Activated CD4-positive, alpha-beta T cell treated with anti-CD3 and anti-CD28 coated beads, Interleukin-2, Interleukin-4, amounts not matched to agents 100 ng/mL and 50 ng/mL, durations not matched to agents 16 hours and 8 hours (primary cell): ENCODE measurements at places on chromosomes 16 and 17.

DNA sequence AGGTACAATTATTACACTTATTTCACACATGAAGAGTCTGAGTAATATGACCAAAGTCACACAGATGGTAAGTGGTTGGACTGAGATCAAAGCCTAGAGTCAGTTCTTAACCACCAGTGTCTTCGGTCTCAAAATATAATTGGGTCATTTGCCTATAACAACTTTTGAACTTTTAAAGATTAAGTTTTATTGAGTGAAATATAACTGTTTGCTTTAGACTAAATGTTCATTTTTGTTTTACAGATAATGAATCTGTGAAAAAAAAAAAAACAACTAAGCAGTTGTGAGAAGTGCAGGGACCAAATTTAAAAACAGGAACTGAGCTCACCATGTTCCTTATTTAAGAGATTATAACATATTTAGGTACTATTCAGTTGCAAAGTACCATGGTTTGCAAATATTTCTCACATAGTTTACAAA is 150.1 kb downstream of the ITFG1 start:
- no peak for DNase-seq

DNA sequence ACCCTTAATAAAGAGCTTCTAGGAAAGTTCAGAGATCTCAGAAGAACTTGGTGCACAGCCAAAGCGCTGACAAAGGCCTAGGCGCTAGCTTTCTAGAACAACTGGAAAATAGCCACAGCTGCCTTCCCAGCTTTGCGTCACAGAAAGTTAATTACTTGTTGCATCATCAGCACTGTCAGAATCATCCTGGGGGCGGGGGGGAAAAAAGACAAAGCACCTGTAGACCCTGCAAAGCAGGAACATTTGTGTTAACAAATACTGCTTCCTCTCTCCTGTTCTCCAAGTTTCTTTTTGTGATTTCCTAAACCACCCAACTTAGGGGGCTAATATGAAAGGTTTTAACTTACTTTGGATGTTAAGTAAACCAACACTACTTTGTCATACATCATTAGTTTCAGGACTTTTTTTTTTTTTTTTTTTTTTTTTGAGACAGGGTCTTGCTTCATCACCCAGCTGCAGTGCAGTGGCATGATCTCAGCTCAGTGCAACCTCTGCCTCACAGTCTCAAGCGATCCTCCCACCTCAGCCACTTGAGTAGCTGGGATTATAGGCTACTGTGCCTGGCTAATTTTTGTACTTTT is 4.8 kb upstream of the AARSD1 start:
- no peak for DNase-seq

DNA sequence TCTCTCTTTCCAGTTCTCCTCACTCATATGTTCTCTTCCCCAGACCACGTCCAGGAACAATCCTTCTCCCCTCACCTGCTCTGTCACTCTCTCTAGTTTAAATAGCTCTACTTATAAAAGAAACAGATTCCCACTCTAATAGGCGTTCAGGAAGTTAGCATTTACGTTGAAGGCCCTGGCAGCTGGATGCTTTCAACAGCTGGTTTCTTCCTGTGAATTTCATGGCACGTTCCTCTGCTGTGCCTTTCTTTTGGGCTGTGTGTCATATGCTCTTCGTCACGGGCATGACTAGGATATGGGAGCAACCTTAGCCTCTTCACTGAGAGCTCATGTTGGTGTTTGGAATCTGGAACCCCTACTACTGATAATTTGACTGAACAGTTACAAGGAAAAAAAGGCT is 73.2 kb downstream of the ZNF18 start:
- DNase-seq, result no peak

DNA sequence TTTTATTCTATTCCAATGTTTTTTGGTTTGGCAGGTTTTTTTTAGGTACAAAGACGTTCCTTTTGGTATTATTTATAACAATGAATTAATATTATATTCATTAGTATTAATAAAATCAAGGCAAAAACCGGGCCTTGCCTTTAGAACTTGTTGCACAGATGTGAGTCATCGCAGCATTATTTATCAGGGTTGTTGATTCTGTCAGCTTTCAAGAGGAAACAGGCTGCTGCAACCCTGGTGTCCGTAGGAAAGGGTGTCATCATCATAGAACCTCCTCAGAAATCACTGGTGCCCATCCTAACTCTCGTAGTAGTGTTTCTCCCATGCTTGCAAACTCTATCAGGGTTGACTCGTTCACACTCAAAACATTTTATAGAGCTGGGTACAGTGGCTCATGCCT is 10.2 kb upstream of the LRRC37B start:
- no peak for DNase-seq

DNA sequence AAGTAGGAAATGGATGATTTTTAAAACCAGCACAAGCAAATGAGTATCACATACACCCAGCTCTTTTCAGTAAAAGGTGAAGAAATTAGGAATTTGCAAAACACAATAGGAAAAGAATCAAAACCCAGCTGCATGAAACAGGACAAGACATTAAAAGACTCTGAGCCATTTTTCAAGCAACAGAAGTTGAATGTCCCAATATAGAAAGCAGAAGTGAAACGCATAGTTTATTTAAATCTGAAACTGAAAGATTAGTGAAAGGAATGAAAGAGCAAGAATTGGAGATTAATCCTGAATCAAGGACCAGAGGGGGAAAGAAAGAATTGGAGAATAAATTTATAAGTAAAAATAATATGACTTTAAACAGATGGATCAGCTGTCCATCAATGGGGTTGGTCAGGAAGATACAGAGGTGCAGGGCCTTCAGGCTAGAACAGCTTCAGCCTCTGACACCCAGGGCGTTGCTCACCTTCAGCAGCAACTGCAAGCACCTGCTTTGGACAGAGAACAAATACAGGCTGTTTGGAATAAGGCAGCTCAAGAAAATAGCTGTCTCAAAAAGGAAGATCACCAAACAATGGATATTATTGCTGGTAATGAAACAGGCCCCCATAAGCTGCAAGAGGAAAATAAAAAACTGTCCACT is 3.9 kb upstream of the ARHGAP17 start:
- DNase-seq, result peak; percentile 15

GRCh38 chr17:15432807-15433611 is 34.4 kb downstream of the CDRT4 start:
- DNase-seq, result no peak

GRCh38 chr16:86079255-86079885 is 180.4 kb downstream of the IRF8 start:
- DNase-seq, result no peak

DNA sequence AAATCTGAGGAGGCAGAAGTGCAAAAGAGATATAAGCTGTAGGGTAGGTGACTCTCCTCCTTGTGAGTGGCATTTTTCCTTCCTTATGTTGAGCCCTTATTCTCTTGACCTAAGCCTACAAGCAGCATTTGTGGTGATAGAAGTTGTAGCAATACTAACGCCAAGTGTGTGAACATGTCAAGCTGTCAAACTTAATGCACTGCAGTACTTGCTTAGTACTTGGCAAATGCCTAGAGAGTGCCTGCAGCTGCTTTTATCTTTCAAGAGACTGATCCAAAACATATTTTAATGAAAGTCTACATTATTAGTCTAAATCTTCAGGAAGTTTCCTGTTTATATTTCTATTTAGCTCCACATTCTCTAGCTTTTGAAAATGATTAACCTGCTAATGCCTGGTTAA is 83.2 kb downstream of the CNTNAP4 start:
- no peak for DNase-seq

DNA sequence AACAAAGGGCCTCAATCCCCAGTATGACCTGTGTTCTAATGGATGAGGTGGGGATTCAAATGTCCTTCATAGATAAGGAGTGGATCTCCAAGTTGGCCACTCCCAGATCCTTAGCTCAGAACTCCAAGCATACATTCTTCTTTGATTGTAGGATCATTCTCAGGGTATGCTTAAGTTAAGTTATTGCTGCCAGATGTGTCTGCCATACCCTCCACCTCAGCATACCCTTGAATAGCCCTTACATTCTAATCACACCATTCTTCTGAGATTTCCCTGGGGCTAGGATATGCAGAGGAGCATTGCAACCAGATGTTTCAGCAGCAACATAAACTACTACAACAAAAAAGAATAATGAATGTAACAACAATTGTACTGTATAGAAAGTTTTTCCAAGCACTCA is 1.6 kb upstream of the KRTAP2-4 start:
- no peak for DNase-seq

GRCh38 chr17:10323812-10324610 is 48.8 kb downstream of the MYH13 start:
- no peak for DNase-seq

DNA sequence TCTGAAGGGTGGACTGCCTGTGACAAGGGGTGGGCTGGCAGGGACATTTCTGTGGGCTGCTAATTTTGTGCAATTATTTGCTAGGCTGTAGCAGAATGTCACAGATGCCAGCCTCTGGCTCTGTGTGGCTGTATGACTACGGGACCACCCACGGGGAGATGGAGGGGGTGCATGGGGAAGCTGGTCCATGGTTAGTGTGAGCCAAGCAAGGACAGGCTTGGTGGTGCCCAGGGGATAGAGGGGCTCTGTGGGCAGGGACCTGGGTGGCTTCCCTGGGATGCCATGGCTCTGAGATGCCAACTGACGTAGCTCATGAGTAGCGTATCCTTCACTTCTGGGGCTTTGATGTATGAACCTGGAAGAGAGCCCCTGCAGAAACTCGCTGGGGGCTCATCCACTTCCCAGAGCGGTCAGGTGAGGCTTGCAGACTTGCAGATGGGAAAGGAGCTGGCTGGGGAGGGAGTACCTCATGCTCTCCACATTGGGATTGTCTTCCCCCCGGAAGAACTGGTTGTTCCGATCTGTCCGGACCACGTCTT is 87.2 kb downstream of the TBC1D16 start:
- DNase-seq, result no peak

DNA sequence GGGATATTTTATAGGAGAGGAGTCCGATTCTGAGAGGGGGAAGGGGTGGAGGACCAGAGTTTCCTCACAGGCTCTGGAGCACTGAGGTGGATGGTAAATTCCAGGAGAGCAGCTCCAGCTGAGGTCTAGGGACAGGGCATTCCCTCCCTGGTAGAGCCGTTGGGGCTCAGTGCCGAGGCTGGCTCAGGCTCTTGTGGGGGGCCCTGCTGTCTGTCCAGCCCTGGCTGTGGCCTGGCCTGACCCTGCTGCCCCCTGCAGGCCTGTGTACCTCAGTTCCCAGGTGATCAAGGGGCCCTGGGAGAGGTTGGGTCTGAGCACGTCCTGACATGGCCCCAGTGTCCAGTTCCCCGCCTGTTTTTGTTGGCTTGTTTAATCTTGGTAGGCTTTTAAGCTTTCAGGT is 16.8 kb downstream of the ZNF750 start:
- DNase-seq, result no peak

GRCh38 chr17:35057332-35057915 is 6.1 kb downstream of the RFFL start:
- DNase-seq, result no peak

DNA sequence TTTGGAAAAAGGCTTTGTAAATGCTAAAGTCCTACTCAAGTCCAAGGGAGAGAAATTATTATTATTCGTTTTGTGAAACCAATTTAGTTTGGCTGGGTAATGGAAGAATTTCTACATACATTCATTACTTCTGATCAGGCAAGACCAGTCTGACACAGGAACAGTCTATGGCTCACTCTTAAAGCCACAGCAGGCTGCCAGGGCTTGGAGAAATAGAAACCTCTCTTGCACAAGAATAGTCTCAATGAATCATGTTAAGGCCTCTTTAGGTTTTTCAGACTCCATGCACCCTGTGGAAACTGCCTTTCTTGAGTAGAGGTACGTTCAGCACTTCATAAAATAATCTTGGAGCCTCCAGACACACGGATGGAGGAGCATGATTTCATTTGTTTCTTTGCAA is 167.7 kb downstream of the IRX3 start:
- no peak for DNase-seq

- no peak for DNase-seq
Measured at GRCh38 chr16:17302214-17302613, 168.5 kb downstream of the XYLT1 start.

GRCh38 chr16:57732037-57732436 is 3.5 kb upstream of the KATNB1 start:
- DNase-seq, result no peak

- no peak for DNase-seq
Measured at GRCh38 chr17:62708587-62708986, 81.1 kb downstream of the MRC2 start.

GRCh38 chr17:75468779-75469373 is 12.4 kb downstream of the TMEM94 start:
- no peak for DNase-seq

GRCh38 chr16:50900391-50900942 is 158.6 kb downstream of the CYLD start:
- DNase-seq, result no peak

DNA sequence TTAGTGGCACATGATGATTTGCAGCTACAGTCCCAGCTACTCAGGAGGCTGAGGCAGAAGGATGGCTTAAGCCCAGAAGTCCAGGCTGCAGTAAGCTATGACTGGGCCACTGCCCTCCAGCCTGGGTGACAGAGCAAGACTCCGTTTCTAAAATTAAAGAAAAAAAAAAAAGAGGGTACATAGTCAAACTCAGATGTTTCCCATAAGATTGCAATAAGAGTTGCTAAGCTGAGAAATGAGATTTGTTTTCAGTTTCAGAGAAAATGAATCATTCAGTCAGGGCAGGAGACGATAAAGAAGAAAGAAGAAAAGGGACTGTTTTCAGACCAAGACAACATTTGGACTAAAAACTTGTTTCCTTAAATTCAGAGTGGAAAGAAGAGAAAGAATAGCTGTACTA is 30.2 kb upstream of the PHLPP2 start:
- DNase-seq, result no peak

- no peak for DNase-seq
Measured at GRCh38 chr16:45454-45853, 8.0 kb downstream of the POLR3K start.

DNA sequence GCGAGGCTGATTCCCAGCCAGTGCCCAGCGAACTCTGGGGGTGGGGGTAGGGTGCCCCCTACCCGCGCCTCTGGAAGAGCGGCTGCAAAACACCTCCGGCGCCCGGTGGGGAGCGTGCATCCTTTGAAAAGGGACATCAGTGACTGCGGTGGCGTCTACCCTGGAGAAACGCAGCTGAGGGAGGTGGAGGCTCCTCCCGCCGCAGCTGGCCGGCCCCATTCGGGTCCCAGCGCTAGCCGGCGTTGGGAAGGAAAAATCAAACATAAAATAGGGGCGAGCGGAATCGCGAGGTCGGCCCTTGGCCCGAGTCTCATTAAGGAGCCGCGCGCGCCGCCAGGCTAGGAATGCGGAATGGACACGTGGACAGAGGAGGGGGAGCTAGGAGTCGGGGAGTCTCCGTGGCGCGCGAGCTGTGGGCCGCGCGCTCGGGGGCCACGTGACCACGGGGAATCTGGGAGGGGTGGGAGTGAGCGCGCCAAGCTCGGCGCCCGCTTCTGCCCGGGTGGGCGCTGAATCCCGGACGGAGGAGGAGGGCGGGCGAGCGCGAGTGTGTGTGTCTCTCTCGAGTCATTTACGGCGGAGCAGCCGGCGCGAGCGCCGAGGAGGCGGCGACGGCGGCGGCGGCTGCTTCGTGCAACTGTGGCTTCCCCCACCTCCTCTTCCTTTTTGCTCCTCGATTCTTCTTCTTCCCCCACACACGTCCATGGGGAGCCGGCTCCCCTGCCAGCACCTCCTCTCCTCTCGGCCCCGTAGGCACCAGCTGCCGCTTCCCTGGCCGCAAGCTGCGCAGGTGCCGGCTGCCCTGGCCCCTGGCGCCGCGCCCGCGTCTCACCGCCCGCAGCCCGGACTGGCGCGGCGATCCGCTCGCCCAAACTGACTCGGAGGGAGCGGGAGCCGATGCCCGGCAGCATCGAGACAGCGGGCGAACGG is at the start of gene TMEM132E:
TMEM132E (plus strand) TSS at position 566 of the 930 bp plus-strand sequence. CDS start 1,495 bp downstream, outside the sequence.
- DNase-seq, result no peak
